ENCODE measurements at places on chromosomes 5 and 9. TPM values are rescaled to one million over a fixed set of nuclear protein-coding genes. Genes with fewer than 3 reads are reported as not detected.

PCDHGA9 gene
- total RNA-seq = 0.97 TPM

PTPN3 gene
- 7.2 TPM for total RNA-seq

DNA sequence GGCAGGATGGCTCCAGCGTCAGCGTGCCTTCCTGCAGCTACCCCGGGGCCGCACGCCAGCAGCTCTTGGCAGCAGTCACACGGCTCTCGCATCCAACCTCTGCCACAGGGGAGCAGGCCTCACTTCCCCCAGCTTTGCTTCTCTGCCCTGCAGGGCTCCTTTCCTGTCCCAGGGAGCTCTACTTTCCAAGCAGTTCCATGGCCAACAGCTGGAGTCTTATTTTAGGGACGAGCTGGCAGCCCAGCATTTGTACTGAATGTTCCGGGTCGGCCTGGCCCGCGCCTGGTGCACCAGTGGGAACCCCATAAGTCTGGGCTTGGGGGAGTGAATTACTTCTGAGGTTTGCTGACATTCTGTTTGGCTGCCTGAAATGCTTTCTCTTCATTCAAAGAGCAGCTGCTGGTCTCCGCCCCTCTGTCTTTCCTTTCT is 34.6 kb downstream of the GADD45G start:
- peak; percentile 64 for DNase-seq

DNA sequence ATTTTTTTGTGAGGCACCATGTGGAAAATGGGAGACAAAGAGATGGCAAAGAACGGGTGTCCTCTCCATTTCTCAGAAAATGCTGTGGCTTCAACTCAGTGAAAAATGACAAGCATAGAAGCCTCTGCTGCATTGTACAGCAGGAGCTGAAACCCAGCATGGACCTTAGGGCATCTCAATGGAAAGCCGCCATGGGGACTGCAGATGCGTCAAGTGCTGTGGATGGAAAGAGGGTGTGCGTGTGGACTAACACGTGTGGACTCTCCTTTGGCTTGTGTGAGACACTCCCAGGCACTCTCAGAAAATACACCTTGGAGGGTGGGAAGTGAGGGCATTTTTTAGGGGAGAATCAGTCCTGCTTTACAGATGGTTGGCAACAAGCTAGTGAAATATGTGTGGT is 2.2 kb upstream of the GLRX start:
- DNase-seq = no peak

DNA sequence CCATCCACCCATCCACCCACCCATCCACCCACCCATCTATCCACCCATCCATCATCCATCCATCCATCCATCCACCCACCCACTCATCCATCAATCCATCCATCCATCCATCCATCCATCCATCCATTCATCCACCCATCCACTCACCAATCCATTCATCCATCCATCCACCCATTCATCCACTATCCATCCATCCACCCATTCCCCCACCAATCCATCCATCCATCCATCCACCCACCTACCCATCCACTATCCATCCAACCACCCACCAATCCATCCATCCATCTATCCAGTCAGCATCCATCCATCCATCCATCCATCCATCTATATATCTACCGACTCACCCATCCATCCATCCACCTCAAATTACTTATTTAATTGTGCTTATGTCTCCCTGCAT is 36.9 kb upstream of the PHYKPL start:
- no peak for DNase-seq

GRCh38 chr9:128927731-128928411 is 7.1 kb downstream of the PHYHD1 start:
- DNase-seq = no peak

Measured in chondrocyte (in vitro differentiated cells).